NCI-H774 (cell line): ENCODE measurements at places on chromosomes 6 and 20.

GRCh38 chr6:51541847-51542246 is 545.6 kb downstream of the PKHD1 start:
- DNase-seq = no peak

DNA sequence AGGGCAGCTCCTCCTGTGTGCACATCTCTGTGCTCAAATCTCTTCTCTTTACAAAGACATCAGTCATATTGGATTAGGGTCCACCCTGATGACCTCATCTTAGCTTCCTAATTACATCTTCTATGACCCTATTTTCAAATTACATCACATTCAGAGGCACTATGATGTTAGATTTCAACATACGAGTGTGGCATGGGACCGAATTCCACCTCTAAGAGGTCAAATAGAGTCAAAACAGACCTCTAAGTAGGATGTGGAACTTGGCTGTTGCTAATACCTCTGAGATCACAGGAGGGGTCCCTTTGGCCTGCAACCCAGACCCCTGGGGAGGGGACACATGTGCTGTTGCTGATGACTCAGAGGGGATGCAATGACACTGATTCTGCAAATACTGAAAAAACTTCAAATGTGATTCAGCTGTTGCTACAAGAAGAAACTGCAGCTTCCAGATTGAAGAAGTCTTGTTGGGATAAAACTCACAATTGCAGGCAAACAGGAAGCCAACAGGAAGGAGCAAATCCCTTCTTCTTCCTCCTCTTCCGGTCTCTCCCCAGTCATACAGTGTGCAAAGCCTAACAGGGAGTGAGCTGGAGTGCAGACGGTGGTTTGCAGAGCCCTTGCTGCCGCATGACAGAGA is 216.2 kb downstream of the MYLK4 start:
- DNase-seq = no peak

DNA sequence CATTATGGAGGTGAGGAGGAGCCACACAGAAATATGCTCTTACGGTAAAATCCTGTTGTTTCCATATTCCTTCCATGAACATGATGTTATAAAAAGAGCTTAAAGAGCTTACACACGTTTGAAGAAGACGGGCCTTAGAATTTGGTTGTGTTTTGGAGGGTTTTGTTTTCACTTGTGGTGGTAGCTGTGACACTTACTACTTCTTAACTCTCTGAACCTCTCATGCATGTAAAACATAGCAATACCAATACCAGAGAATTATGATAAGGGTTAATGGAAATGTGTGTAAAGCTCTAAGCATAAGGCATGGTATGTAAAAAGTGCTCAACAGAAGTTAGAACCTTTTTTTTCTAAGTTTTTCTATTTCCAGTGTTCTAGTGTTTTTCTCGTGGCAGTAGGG is 256.1 kb upstream of the KCNQ5 start:
- DNase-seq = no peak

DNA sequence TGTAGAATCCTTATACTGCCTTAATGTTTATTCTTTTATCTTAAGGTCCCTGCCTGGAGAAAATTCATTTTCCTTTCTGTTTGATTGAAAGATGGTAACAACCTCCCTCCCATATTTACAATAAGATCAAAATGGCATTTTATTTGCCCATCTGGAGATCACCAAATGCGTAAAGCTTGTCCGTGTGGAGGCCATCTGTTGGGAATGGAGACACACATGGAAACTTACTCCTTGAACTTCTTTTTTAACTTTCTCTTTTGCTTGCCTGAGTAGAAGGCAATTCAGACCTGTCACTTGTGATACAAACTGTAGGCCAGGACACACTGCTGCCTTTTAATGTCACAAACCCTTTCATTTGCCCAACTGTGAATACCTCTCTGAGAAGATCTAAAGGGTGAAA is 144.8 kb upstream of the CEP162 start:
- DNase-seq = no peak

GRCh38 chr20:61055180-61056010 is 196.7 kb upstream of the CDH4 start:
- no peak for DNase-seq

- peak; percentile 27 for DNase-seq
Measured at GRCh38 chr6:26175428-26176181, 88.4 kb downstream of the HFE start.

DNA sequence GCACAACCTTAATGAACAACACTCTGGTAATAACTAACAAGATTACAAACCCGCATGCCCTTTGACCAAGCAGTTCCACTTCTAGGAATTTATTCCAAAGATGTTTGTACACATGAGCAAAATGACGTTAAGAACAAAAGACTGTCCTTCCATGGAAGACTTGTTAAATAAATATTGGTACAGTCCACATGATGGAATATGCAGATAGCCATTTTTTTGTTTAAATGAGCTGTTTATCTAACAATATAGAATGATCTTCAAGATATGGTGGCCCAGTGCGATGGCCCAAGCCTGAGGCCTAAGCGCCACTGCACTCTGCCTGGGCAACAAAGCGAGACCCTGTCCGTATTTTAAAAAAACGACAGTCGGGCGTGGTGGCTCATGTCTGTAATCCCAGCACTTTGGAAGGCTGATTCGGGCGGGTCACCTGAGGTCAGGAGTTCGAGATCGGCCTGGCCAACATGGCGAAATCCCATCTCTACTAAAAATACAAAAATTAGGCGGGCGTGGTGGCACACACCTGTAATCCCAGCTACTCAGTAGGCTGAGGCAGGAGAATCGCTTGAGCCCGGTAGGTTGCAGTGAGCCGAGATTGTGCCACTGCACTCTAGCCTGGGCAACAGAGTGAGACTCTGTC is 7.4 kb upstream of the AHCY start:
- DNase-seq = no peak

DNA sequence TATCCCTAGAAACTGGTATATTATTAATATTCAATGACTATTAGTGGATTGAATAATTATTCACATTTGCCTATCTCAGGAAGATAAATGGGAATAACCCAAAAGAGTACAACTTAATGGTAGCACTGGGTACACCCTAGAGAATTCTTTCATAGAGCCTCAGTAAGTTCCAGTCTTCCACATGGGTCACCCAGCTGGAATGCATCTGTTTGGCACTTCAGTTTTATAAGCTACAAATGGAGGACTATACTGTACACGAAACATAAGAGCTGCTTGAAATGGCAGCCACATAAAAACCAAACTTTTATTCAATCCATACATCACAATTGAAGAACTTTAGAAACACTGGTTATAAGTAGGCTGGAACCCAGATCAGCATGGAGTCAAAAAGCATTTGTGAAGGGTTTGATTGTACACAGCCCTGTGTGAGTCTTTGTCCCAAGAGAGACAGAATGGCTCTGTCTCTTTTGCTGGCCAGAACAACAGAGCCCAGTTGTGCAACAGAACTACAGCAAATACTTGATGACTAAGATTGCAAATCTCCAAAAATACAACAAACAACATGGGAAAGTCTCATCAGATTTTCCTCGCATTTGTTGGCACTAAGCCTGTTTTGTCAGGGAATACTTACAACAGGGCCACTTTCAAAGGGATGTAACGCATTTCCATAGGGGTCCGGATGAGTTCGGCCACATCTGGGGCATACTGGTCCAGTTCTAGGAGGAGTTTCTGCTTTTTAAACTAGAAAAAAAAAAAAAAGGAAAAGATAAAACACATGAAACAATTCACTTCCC is 39.5 kb downstream of the PIGU start:
- DNase-seq = no peak

DNA sequence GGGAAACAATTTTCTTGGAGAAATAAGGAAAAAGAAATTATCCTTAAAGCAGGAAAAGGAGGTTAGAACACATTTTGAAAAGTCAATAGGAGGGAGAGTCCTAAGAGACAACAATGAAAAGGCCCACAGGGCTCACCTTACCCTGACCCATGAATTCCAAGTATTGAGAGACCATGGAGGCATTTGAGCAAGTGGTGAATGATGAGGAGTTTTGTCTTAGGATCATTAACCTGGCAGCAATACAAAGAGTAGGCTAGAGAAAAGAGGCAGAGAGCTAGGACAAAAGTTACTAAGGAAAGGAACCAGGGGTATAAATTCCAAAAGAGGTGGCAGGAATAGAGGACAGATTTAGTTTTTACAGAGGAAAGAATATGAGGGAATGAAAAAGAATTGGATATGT is 44.7 kb downstream of the PACRG start:
- no peak for DNase-seq

- DNase-seq = no peak
Measured at GRCh38 chr6:145241039-145241438, 494.3 kb downstream of the EPM2A start.

DNA sequence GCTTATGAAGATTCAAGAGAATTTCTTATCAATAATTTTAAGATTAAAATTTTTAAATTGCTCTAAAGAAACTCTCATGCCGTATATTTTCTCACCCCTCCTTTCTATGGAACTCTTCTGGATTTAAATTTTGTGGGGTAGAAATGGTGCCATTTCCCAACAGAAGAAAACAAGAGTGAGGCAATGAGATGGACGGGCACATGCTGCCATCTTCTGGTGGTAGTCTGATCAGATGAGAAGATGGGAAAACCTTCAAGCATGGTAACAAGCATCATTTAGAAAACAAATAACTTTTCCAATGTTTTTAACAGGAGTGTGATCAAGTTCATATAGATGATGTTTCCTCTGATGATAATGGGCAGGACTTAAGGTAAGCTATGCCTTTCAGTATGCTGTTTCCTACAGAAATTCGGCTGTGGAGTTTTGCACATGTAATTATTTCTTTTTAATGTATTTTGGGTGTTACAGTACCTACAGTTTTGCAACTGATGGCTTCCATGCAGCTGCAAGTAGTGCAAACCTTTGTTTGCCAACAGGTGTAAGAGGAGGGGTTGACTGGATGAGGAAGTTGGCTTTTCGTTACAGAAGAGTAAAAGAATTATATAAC is 271.4 kb downstream of the EYA4 start:
- DNase-seq = peak; percentile 34

- DNase-seq = no peak
Measured at GRCh38 chr20:46070215-46070900, 19.4 kb downstream of the NCOA5 start.

- DNase-seq = no peak
Measured at GRCh38 chr6:8483650-8484049, 48.3 kb upstream of the SLC35B3 start.

DNA sequence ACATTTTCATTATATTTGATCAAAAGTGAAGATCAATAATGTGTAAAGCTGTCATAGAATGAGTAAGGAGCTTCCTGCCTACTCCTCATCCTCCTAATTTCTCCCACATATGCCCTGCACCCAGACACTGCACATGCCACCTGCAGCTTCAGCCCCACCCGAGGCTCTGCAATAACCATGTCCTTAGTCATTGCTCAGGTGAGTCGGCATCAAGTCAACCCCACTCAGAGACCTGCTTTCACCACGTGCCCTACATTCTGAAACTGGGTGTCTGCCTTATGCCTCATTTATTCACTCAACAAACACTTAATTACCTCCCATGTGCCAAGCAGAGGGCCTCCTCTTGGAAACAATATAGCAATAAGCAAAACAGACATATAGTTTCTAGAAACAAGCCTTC is 15.4 kb upstream of the TNFAIP3 start:
- no peak for DNase-seq

GRCh38 chr6:90421666-90422065 is 125.0 kb upstream of the BACH2 start:
- no peak for DNase-seq

GRCh38 chr6:14547284-14547998 is 429.9 kb downstream of the CD83 start:
- DNase-seq = no peak

- no peak for DNase-seq
Measured at GRCh38 chr6:170489836-170490235, 63.3 kb downstream of the PSMB1 start.

- no peak for DNase-seq
Measured at GRCh38 chr6:151399679-151400078, 8.3 kb upstream of the ZBTB2 start.

DNA sequence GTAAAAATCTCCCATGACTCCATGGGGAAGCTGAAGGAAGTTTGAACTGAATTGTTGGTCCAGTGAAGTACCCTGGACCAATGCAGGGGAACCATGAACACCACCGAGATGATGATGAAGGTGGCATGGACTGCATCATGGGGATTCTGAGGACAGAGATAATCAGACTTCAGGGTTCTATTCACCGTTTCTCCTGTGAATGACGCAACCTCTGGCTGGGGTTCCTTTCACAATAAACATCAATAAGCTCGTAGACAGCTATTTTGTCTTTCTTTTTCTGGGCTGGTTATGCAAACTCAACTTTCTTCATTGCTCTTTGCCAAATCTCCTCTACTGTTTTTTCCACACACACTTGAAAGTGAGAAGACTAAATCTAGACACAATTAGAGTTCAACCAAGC is 87.9 kb upstream of the NKX2-2 start:
- no peak for DNase-seq

DNA sequence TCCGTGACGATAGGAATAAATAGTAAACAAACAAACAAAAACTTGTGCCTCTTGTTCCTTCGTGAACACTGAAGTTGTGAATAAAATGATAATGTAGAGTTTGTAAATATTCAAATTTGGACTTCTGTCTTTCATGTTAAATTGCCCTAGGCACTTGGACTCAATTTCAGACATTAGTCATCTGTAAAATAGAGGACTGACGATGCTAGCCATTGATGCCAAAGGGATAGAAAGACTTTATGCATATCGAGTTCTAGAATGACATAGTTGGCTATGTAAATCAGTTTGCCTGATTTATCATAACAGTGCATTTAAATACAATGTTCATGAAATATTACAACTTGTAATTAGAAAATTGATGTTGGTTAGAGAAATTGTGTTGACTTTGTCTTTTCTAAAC is 45.9 kb upstream of the FLRT3 start:
- DNase-seq = no peak

DNA sequence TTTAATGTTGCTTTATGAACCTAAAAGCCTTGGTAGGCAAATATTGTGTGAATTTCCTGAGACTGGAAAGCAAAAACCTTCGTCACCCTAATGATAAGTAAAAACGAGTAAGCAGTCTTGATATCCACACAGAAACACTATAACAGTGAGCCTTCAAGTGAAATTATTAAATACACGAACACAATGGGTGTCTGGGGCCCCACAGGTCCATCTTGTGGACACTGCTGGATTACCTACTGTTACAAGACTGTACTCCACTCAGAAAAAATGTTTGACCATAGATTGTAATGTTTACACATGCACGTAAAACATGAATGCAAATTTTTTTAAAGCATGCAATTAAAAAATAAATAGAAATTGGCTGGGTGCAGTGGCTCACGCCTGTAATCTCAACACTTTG is 466.9 kb downstream of the CD83 start:
- no peak for DNase-seq

DNA sequence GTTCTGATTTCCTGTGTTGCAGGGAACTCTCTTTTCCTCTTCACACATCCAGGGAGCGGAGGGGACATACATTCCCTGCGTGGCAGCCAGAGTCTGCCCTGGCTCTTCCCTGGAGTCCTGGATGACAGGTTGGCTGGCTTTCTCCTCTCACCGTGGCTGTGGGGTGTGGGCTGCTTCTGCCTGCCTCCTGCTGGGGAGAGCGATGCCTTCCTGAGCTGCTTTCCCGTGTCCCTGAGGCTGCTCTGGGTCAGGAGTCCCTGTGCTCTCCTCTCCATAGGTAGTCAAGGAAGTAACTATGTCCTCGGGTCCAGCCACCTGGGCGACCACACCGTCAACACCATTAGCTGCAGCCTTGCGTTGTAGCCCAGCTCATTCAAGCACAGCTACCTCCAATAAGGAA is 451.7 kb downstream of the QKI start:
- no peak for DNase-seq
